ENCODE measurements at places on chromosomes 5 and 9. TPM values are rescaled to one million over a fixed set of nuclear protein-coding genes. Genes with fewer than 3 reads are reported as not detected.

The OBP2A gene
- total RNA-seq = not detected

The PRXL2C gene
- 42.7 TPM for total RNA-seq

The TTC1 gene
- 54.5 TPM for total RNA-seq

The PCDHGC4 gene
- total RNA-seq = 0.65 TPM

The SMIM33 gene
- total RNA-seq = not detected

The RANBP17 gene
- 20.6 TPM for total RNA-seq

The PRRX2 gene
- 0.17 TPM for total RNA-seq

The ADAMTS16 gene
- under 0.01 TPM for total RNA-seq

The IL4 gene
- not detected for total RNA-seq

The FAM78A gene
- 3.7 TPM for total RNA-seq

The GGTA1 gene
- 11.1 TPM for total RNA-seq
